ENCODE measurements at places on chromosomes 11 and 22.

DNA sequence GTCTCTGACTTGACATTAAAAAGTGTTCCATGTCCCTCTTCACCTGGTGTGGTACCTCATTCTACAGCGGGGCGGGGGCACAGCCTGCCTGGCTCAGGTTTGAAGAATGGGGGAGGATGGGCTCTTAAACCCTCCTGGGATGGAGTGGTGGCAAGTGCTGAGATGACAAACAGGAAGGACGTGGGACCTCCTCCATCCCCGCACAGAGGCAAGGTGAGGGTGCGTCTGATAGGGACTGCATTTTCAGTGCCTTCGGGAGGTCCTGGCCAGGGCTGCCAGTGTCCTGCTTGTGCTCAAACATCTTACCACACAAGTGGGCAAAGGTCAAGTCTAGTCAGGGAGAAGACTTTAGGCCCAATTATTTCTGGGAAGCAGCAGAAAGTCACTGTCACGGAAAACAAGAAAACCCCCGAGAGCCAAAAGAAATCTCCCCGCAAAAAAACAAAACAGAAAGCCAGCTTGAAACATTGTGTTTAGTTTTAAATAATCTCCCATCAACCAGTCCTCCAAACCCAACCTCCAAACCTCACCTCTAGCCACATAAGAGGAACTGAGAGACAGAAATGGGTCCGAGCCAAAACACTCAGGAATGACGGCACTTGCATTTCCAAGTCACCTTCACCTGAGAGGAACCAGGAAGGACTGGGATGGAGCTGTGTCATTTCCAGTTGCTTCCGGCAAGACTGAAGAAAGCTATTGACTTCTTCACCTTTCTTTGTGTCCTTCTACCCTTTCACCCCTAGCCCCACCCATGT, 966.5 kb downstream of the NTM start:
- no peak for DNase-seq

DNA sequence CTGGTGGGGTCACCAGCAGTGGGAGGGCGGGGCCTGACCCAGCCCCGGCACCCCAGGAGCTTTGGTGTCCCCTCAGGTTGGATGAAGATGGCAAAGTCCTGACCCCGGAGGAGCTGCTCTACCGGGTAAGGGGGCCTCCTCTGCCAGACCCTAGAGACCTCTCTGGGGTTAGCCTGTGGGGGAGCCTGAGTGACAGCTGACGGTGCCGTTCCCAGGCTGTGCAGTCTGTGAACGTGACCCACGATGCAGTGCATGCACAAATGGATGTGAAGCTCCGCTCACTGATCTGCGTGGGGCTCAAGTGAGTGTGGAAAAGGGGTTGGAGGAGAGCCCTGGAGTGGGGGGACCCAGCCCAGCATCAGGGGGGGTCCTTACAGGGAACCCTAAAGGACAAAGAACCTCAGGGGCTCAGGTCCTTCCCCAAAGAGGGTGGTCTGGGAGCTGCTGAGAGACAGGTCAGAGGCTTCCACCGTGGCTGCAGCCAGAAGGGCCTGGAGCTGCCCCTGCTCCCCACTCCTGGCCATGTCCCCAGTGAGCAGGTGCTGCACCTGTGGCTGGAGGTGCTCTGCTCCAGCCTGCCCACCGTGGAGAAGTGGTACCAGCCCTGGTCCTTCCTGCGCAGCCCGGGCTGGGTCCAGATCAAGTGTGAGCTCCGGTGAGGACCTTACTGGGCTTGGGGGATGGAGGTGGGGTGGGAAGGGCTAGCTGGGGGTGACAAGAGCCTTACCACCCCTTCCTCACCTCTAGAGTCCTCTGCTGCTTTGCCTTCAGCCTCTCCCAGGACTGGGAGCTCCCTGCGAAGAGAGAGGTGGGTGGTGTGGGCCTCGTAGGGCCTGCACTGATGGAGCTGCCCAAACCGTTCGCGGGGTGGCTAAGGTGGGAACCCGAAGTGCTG, 38.6 kb downstream of the SGSM3 start:
- no peak for DNase-seq

GRCh38 chr11:23405350-23405937, 545.2 kb upstream of the CCDC179 start:
- DNase-seq = no peak

GRCh38 chr11:35338921-35339320, 80.4 kb downstream of the SLC1A2 start:
- DNase-seq = no peak

GRCh38 chr11:36657610-36658267, 59.7 kb upstream of the RAG2 start:
- no peak for DNase-seq

GRCh38 chr11:65900125-65900898, at the start of gene FOSL1:
Gene FOSL1, minus strand, starts transcription at chr11:65900388. Its CDS starts 49 bp downstream, at chr11:65900339.
- peak; percentile 89 for DNase-seq

- no peak for DNase-seq
These were observed 921 bp downstream of the C1QTNF5 start for GRCh38 chr11:119339589-119340334.

GRCh38 chr11:111081021-111081511, 164.5 kb upstream of the POU2AF2 start:
- DNase-seq = no peak
